ENCODE measurements at places on chromosomes 7 and 10. TPM values are rescaled to one million over a fixed set of nuclear protein-coding genes. Genes with fewer than 3 reads are reported as not detected.

DNA sequence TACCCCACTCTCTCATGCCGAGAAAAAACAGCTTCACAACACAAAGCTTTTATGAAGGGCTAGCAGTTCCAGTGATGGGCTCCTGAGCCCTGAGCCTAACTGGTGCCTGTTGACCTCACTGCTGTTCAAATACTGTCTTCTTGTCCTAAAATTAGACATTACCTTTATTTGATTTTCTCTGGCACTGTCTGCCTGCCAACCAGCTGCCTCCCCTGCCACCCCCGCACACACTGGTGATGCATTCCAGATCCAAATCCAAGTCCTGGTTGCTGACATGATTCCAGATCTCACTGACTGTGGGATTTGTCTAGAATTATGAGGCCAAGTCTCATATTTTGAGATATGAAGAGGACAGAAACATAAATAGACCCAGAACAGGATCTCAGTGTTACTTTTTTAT, 816.2 kb downstream of the NRG3 start:
- no peaks in the 10 kb centered on the region for H3K36me3 ChIP-seq
- H3K4me1 ChIP-seq, result no peaks in the 10 kb centered on the region
- DNase-seq, result no peak
- no peak overlapping the region for H3K27ac ChIP-seq
- H3K27me3 ChIP-seq, result no peaks in the 10 kb centered on the region

GRCh38 chr10:244227-244626, 109.0 kb downstream of the ZMYND11 start:
- no peak overlapping the region for H3K4me3 ChIP-seq
- DNase-seq, result no peak
- H3K36me3 ChIP-seq, result peaks cover 32% of the 10 kb centered on the region
- no peak overlapping the region for H3K27ac ChIP-seq
- no peaks in the 10 kb centered on the region for H3K27me3 ChIP-seq
- H3K4me1 ChIP-seq, result no peaks in the 10 kb centered on the region

DNA sequence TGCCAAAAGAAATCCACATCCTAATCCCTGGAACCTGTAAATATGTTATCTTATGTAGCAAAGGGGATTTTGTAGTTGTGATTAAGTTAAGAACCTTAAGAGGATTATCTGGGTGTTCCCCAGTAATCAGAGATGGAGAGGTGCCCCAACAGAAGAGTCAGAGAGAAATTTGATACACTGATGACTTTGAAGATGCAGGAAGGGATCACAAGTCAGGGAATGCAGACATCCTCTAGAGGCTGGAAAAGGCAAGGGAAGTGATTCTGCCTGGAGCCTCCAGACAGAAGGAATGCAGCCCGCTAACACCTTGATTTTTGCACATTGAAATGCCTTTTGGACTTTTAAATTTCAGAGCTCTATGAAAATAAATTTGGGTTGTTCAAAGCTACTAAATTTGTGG, 531.7 kb downstream of the DNAJB9 start:
- no peaks in the 10 kb centered on the region for H3K27me3 ChIP-seq
- DNase-seq, result no peak
- no peak overlapping the region for H3K27ac ChIP-seq
- H3K4me3 ChIP-seq, result no peak overlapping the region

DNA sequence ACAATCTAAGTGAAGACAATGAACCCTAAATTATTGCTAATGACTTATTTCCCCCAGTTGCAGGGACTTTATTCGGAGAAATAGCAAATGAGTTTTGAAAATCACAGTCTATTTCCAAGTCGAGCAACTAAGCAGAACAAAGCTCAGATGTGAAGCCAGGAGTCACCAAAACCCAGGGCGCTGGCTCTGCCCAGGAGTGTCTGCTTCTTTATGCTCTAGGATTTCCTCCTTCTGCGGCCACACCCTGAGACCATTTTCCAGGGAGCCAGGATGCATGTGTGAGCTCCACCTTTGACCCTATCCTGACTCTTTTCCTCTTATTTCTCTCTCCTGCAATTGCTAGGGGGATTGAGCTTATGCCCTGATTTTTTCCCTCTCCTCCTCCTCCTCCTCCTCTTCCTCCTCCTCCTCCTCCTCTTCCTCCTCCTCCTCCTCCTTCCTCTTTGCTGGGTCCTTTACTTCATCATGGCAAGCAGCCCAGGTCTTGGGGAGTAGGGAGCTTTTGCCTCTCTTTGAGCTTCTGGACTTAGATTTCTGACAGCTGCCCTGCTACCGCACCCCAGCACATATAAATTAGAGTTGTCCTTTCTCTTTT, 234.4 kb downstream of the ARL4A start:
- no peak overlapping the region for H3K4me3 ChIP-seq
- H3K4me1 ChIP-seq, result peaks cover 8% of the 10 kb centered on the region
- no peaks in the 10 kb centered on the region for H3K27me3 ChIP-seq
- H3K36me3 ChIP-seq, result no peaks in the 10 kb centered on the region

DNA sequence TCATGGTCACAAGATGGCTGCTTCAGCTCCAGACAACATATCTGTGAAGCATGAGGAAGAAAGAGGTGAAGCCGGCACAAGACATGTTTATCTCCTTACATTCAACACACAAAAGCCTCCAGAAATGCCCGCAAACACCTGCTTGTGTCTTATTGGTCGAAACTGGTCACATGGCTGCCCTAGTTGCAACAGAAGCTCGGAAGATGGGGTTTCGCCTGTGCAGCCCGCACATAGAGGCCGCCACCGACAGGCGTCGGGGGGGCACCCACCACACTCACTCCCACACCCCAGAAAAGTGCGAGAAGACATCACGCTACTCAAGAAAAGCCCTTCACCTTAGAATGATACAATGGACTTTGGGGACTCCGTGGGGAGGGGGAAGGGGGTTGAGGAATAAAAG, 63.0 kb upstream of the MGMT start:
- no peaks in the 10 kb centered on the region for H3K36me3 ChIP-seq
- H3K4me3 ChIP-seq, result no peak overlapping the region
- no peaks in the 10 kb centered on the region for H3K27me3 ChIP-seq
- no peaks in the 10 kb centered on the region for H3K4me1 ChIP-seq
- H3K27ac ChIP-seq, result no peak overlapping the region
- no peak for DNase-seq

- no peak for DNase-seq
- H3K36me3 ChIP-seq, result no peaks in the 10 kb centered on the region
- H3K4me3 ChIP-seq, result no peak overlapping the region
- H3K27ac ChIP-seq, result no peak overlapping the region
Measured at GRCh38 chr10:22515009-22515408, 169.7 kb downstream of the SPAG6 start.

Gene DPYSL4
- 2.8 TPM for polyA plus RNA-seq

- no peaks in the 10 kb centered on the region for H3K27me3 ChIP-seq
- DNase-seq, result no peak
- no peaks in the 10 kb centered on the region for H3K4me1 ChIP-seq
- no peak overlapping the region for H3K4me3 ChIP-seq
- no peaks in the 10 kb centered on the region for H3K36me3 ChIP-seq
Measured at GRCh38 chr10:122085423-122085911, 96.5 kb downstream of the TACC2 start.

Gene RADIL
- 2.8 TPM for polyA plus RNA-seq

Gene GHRHR
- 0.47 TPM for polyA plus RNA-seq

- H3K27me3 ChIP-seq, result no peaks in the 10 kb centered on the region
- no peak overlapping the region for H3K27ac ChIP-seq
- H3K4me3 ChIP-seq, result no peak overlapping the region
Measured at GRCh38 chr10:87657371-87657770, 2.3 kb upstream of the PAPSS2 start.

- no peaks in the 10 kb centered on the region for H3K4me1 ChIP-seq
- peak overlapping the region; percentile 5 for H3K4me3 ChIP-seq
- DNase-seq, result peak; percentile 83
- no peak overlapping the region for H3K27ac ChIP-seq
Measured at GRCh38 chr10:46282842-46283574, 3.8 kb upstream of the ANTXRL start.
